ENCODE measurements at places on chromosomes 2 and 18.

GRCh38 chr18:48486754-48487153, 52.1 kb upstream of the CTIF start:
- DNase-seq, result no peak

DNA sequence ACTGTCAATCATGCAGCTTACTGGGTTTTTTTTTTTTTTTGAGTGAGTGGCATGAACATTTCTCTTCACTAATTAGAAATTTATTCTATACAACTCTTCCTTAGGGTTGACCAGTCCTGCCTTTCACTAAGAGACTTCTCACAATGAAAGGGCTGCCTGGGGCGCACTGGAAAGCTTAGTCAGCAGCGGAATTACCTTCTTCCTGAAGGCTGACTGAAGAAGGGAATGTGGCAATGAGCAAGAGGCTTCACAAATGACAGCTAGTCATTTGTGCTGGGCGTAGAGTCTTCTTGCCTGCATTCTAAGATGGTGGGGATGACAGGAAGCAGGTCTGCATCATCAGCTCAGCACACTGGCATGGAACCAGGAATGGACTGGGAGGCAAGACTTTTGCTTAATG, 15.6 kb upstream of the SCN3A start:
- DNase-seq, result no peak

DNA sequence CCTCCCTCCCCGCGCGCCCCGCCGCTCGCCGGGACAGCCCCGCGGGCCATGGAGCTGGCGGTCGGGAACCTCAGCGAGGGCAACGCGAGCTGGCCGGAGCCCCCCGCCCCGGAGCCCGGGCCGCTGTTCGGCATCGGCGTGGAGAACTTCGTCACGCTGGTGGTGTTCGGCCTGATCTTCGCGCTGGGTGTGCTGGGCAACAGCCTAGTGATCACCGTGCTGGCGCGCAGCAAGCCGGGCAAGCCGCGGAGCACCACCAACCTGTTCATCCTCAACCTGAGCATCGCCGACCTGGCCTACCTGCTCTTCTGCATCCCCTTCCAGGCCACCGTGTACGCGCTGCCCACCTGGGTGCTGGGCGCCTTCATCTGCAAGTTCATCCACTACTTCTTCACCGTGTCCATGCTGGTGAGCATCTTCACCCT, 865 bp downstream of the GALR1 start:
- DNase-seq, result no peak

GRCh38 chr2:136443661-136444060, 321.7 kb upstream of the THSD7B start:
- no peak for DNase-seq

DNA sequence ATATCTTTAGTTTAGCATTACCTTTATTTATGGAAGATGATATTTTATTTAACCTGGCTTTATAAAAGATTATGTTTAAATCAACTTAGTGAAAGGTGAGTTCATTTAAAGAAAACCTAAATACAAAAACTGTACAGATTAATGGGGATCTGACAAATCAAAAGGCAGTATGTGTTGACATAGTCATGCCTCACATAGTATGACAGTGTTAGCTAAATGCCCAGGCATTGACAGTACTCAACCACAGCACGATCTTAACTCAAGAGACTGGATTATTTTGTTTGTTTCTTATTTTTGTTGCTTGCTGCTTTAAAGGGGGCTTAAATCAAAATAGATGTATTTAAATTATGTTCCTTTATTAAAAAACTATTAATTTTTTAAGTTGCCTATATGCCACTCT, 7.8 kb downstream of the DOK6 start:
- DNase-seq, result no peak

- DNase-seq, result no peak
Observed at GRCh38 chr18:38052879-38053590, 487.4 kb upstream of the CELF4 start.

DNA sequence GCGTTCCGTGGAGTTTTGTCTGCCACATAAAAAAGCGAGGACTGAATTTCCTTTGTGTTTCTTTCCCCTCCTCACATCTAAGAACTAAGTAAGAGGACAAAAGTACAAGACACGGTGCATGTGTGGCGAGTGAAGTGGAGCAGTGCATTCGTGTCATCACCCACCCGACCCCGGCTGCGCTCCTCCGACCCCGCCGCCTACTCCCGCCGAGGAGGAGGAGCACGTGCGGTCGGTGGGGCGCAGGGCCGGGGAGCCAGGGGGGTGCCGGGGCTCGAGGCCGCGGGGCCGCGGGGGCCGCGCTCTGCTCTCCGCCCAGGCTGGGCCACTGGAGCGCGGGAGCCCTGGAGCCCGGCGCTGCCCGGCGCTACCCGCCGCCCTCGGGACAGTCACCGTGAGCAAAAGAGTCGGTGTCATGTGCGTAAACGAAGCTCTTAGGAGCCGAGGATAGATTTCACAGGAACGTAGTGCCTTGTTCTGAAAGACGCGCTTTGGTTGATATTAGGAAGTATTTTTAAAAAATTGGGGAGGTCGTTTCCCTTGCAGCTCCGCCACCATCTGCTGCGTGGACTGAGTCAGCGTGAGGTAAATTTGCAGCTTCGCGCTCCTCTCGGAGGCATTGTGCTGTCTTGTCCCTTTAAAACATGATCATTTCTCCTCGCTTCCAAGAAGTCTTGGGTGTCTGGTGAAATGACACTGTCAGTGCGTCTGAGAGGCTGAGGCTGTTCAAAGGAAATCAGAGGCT, 11.0 kb downstream of the TBR1 start:
- no peak for DNase-seq

DNA sequence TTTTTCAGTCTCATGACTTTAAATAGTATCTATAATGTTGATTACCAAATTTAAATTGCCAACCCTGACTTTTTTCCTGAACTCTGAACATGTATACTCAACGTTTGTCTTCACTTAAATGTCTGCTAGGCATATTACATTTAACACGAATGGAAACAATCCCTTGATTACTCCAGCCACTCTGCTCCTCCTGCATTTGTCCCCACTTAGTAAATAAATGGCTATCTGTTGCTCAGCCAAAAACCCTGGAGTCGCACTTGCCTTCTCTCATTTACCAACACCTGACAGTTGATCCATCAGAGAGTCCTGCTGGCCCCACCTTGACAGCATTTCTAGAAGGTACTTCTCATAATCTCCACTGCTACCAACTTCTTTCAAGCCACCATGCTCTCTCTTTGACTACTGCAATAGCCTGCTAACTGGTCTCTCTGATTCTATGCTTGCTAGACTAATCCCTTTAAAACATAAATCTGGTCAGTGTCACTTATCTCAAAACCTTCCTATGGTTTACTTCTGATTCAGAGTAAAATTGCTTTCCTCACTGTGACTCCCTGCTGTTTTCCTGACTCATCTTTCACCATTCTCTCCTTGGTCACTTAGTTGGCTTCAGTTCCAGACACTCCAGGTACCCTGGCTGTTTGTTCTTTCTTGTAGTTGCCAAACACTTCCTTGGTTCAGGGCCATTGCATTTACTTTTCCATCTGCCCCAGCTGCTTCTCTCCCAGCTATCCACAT, 31.9 kb downstream of the SPAG16 start:
- DNase-seq, result no peak

DNA sequence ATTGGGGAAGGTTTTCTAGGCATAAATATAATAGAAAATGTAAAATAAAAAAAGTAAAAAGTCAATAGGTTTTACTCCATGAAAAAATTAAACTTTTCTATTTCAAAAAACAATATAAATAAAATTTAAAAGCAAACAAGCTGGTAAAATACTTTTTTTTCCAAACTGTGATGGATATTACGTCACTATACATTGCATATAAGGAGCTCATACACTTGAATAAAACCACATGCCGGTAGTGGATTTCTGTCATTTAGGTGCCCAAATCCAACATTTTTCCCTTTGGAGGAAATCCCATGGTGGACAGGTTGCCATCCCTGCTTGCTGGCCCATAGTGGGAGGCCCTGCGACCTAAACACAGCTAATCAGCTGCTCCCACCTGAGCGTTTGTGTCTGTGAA, 289.4 kb upstream of the HNRNPA3 start:
- DNase-seq, result no peak

GRCh38 chr18:24913507-24914170, 438.3 kb downstream of the ZNF521 start:
- DNase-seq, result no peak

DNA sequence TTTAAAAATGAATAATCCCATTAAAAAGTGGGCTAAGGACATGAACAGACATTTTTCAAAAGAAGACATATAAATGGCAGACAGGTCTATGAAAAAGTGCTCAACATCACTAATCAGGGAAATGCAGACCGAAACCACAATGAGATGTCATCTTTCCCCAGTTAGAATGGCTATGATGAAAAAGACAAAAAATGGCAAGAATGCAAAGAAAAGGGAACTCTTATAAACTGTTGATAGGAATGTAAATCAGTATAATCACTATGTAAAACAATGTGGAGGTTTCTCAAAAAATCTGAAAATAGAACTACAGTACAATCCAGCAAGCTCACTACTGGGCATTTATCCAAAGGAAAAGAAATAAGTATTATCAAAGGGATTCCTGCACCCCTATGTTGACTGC, 169.2 kb downstream of the METTL4 start:
- no peak for DNase-seq

- DNase-seq, result no peak
Observed at GRCh38 chr18:3906116-3906750, 456.3 kb downstream of the TGIF1 start.

- no peak for DNase-seq
Observed at GRCh38 chr2:25330273-25330672, 11.5 kb downstream of the DNMT3A start.

- no peak for DNase-seq
Observed at GRCh38 chr2:231187736-231188505, 10.5 kb upstream of the ARMC9 start.

DNA sequence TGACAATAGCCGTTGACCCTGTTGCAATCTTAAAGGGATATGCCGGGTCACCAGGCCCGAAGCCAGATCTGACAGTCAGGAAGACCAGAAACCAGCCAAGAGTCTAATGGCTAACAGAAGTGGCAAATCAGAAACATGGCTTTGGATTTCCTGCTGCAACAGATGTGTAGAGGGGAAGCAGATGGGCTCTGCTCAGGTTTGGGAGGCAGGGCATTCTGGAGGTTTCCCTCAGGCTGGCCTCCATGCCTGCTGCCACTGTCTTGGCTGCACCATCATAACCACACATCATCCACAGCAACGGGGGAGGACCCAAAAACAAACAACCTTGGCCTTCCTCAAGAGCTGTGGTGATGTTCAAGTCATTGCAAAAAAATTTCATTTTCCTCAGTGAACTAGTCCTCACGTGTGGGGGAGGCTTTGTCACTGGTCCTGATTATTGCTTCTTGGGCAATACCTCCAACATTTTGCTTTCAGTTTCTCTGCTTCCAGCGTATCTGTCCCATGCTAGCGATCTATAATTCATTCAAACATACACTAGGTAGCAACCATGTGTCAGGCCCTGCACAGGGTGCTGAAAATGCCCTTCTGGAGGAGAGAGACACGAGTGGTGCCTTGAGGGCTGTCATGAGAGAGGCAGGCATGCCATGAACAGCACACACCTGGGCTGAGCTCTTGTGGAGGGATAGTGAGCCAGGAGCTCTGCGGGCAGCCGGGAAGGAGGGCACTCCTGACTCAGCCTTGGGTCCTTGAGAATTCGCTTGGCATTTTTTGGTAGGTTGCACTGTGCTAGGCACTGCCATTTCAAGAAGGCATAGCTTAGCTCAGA, 48.2 kb upstream of the LGALSL start:
- DNase-seq, result no peak

GRCh38 chr2:207777124-207777523, 7.4 kb upstream of the FZD5 start:
- DNase-seq, result no peak

DNA sequence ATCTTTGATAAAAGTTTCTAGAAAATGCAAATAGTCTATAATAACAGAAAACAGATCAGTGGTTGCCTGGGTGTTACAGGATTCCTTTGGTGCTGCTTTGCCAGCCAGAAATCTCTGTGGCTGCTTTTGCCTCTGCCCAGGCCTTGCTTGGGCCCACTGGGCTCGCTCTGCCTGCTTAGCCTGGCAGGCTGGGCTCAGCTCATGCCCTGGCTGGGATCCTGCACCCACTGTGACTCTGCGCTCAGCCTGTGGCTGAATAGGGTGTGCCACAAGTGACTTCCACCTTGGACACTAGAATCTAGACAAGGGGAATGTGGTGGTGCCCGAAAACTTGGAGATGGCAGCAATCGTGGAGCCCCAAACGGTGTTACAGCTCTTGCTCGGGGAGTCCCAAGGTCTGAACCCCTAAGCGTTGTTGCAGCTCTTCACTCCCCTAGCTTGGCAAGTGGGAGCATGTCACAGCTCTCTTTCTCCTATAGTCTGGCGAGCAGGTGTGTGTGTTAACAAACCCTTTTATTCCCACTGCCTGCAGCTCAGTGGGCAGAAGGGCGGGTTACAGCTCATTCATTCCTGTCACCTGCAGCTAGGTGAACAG, 50.9 kb downstream of the FBXO48 start:
- no peak for DNase-seq

DNA sequence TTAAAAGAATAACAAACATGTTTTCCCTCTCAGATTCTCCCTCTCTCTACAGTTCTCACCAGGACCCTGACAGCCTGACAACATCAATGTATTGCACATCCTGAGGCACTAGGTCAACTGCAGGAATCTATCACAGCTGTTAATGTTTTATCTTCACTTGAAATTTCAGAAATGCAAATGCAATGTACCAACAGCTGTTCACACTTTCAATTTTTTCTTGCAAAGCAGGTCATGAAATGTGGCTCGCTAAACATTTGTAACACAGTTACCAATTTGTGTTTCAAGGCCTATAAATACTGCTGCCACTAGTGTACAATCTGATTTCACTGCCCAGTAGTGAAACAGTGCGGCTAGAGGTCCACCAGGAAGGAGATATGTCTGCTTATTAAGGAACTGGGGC, 147.8 kb downstream of the EXOC6B start:
- no peak for DNase-seq

- no peak for DNase-seq
Observed at GRCh38 chr18:32974421-32975162, 201.8 kb upstream of the KLHL14 start.

- no peak for DNase-seq
Observed at GRCh38 chr18:39952816-39953215, 2002.2 kb upstream of the PIK3C3 start.

DNA sequence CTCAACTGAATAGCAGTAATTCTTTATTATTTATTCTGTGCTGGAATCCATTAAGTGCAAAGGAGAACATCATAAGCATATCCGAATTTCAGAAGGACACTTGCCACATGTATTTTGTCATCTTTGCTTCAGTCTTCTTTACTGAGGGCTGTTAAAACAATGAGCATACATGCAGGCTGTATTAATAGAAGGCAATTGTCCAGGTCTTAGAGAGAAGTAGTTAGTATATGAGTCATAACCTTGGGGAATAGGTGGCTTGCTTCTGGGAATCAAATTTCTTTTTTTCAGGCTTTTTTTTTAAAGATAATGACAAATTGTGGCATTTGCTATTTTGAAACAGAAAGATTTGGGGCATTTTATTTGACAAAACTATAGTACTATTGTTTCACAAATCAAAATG, 773.5 kb downstream of the CNTNAP5 start:
- DNase-seq, result no peak

GRCh38 chr2:195495351-195495750, 161.7 kb upstream of the SLC39A10 start:
- DNase-seq, result no peak

GRCh38 chr2:164023896-164024295, 288.1 kb upstream of the FIGN start:
- DNase-seq, result no peak

GRCh38 chr2:18724371-18725145, 135.2 kb upstream of the NT5C1B start:
- no peak for DNase-seq

- DNase-seq, result no peak
Observed at GRCh38 chr2:100791936-100792308, 28.0 kb upstream of the NPAS2 start.

GRCh38 chr18:55251254-55251971, 292.2 kb upstream of the CCDC68 start:
- DNase-seq, result no peak

- no peak for DNase-seq
Observed at GRCh38 chr2:116117845-116118244, 1675.4 kb downstream of the DPP10 start.
